ENCODE measurements at places on chromosomes 3 and 15. TPM values are rescaled to one million over a fixed set of nuclear protein-coding genes. Genes with fewer than 3 reads are reported as not detected.

Gene NTRK3
- total RNA-seq = 2.0 TPM

Gene ZBTB20
- total RNA-seq = 27.1 TPM

Gene IGSF10
- total RNA-seq = 11.6 TPM

Gene SCG5
- 4.4 TPM for total RNA-seq

Gene GPR156
- total RNA-seq = 0.39 TPM

Gene HYKK
- 4.0 TPM for total RNA-seq

Gene ISG20
- 3.8 TPM for total RNA-seq

Gene MCF2L2
- total RNA-seq = 1.1 TPM

Gene ZNF80
- not detected for total RNA-seq

Gene GP5
- 0.10 TPM for total RNA-seq

Gene STRIT1
- total RNA-seq = not detected

Gene PROK2
- not detected for total RNA-seq

Gene NPHP3
- 22.5 TPM for total RNA-seq

Gene CISH
- total RNA-seq = 3.5 TPM

Gene DUOXA2
- not detected for total RNA-seq

Gene PRR20G
- not detected for total RNA-seq

Gene ZPLD1
- total RNA-seq = not detected

Gene ATOSA
- 26.2 TPM for total RNA-seq

Gene CHRD
- total RNA-seq = 1.0 TPM

Gene RBP2
- total RNA-seq = not detected

Gene ADGRG7
- not detected for total RNA-seq

All from cardiac ventricle fibroblast (primary cell).